ENCODE measurements at places on chromosomes 4 and X.

GRCh38 chr4:37765741-37766140, 60.7 kb upstream of the PGM2 start:
- no peak for DNase-seq

DNA sequence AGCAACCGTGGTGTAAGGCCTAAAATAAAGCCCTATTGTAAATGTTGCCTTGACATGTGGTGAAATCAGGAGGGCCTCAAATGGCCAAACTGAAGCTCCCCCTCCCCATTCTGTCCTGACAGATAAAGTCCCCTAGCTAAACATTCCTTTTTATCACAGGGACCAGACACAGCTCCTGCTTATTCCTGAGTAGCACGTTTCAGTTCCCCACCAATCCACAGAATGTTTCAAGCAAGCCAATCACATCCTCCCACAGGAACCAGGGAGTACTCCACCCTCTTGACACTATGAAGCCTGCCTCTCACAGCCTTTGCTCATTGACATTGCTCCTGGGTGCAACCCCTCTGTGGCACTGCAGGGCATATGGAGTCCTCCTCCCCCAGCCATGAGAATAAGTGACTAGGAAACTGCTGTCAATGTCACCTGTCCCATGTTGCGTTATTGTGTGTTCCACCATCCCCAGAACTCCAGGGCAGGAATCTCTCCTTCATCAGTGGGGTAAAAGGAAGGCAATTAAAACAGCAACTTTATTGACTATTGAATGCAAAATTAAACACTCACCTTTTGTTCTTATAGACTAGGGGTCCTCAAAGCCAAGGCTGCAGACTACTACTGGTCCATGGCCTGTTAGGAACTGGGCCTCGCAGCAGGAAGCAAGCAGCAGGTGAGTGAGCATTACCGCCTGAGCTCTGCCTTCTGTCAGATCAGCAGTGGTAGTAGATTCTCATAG, 128.1 kb downstream of the COL25A1 start:
- no peak for DNase-seq

GRCh38 chr4:113815826-113816225, 54.3 kb upstream of the CAMK2D start:
- no peak for DNase-seq

GRCh38 chr4:126799971-126800574, 832.7 kb upstream of the INTU start:
- no peak for DNase-seq

- DNase-seq, result no peak
Observed at GRCh38 chrX:18707426-18708049, at the start of gene PPEF1. TSS of gene PPEF1 (plus strand) at chrX:18707645. CDS start at chrX:18707781, 136 bp downstream.

GRCh38 chrX:40099055-40099958, 1.5 kb upstream of the BCOR start:
- peak; percentile 52 for DNase-seq

DNA sequence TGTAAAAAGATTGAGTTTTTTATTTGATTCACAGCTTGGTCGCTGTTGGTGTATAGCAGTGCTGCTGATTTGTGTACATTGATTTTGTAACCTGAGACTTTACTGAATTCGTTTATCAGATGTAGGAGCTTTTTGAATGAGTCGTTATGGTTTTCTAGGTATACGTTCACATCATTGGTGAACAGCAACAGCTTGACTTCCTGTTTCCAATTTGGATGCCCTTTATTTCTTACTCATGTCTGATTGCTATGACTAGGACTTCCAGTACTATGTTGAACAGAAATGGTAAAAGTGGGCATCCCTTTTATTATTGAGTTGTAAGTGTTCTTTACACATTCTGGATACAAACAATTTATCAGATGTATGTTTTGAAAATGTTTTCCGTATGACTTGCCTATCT, 76.0 kb downstream of the ADGRG4 start:
- no peak for DNase-seq

DNA sequence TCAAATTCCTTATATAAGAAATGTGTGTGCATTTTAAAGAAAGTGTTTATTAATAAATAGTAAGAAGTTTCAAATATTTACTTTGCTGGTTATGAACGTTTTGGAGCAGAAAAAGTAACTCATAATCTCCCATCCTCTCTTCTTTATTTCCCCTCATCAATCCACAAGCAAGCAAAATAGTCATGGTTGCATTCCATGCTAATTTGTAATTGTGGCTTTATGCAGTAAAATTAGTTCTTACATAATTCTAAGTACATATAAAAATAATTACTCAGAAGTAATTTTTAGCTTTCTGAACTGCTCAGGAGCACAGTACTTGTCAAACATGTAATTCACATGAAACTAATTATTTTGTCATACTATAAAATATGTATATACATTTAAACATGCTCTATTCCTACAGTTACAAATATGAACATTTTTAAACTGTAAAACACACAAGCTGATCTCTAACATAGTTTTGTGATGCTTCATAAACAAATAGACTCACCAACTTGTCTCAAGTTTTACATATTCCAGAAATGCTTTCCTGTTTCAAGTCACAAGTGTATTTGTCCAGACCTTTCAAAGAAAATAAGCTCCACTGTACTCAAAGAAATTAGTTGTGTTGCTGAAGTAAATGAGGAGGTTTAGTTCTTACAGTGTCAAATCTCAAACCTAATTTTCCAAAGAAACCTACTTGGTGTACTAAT, 218.9 kb downstream of the PABPC4L start:
- DNase-seq, result no peak

- no peak for DNase-seq
Observed at GRCh38 chrX:55818673-55819375, 101.3 kb downstream of the RRAGB start.

DNA sequence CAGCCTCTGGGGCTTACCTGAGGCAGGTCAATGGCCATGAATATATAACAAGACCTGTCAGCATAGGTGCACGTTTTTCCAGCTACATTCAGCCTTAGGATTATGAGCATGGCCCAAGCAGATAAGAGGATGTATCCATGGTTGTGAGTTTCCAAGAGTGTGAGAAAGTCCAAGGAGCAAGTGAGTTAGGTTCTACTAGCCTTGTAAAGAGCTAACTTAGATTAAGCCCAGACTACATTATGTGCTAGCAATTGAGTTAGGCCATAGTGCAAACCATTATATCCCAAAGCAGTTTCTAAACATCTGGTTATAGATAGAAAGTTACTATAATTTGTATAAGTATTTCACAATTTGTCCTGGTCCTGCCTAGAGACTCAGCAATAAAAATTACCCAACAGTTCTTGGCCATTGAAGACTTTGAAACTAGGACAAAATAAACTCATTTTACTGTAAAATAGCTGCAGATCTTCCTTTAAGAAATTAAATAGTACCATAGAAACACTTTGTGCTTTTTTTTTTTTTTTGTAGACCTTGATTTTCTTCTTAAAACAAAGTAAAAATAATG, 312.0 kb downstream of the CAMK2D start:
- DNase-seq, result no peak

- DNase-seq, result no peak
Observed at GRCh38 chr4:114312338-114312737, 286.3 kb upstream of the UGT8 start.

- no peak for DNase-seq
Observed at GRCh38 chrX:70429759-70430158, 6.6 kb downstream of the GDPD2 start.

DNA sequence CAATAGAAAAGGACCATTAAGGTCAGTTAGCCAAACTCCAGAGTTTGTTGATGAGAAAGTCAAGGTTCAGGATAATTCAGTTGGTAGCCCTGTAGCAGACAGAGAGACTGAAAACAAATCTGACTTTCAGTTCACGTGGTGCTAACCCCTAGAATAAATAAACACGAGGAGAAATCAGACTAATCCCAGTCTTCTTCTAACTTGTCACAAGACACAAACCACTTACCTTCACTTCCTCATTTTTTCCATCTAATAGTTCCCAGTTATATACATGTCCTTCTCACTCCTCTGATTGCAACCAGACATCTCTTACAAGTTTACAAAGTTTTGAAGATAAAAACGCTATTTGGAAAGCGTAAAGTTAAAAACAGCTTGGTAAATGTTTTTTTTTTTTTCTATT, 7.7 kb downstream of the TLR7 start:
- no peak for DNase-seq

DNA sequence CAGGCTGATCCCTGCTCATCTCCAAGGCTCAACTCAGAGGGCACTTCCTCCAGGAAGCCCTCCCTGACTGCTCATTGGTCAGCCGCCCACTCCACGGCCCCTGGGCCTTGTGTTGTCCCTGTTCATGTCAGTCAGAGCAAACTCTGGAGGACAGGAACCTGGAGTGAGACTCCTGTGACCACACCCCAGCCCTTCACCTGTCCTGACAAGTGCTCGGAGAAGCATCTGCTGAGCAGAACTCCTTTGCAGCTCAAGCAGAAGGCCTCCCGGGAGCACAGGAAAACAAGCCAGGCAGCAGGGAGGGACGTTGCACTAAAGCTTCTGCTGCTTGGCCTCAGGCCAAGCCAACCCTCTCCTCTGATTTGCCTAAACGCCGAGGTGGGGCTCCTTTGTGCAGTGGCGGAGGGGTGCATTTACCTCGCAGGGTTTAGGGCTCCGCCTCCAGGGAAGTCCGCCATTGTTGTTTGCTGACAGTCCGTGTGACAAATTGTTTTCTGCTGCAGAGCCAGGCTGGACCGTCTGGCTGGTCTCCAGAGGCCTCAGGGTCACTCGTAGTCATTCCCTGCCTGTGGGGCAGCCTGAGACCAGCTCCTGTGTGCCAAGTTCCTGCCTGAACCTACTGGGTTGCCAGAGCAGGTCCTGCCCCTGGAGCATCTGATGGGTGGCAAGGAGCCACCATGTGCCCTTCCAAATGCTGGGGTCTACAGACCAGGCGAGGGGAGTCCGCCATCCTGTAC, 61.8 kb downstream of the C4orf50 start:
- DNase-seq, result no peak

- no peak for DNase-seq
Observed at GRCh38 chrX:122501652-122502051, 682.4 kb upstream of the GRIA3 start.

- DNase-seq, result no peak
Observed at GRCh38 chrX:17826609-17827496, 34.2 kb downstream of the RAI2 start.

DNA sequence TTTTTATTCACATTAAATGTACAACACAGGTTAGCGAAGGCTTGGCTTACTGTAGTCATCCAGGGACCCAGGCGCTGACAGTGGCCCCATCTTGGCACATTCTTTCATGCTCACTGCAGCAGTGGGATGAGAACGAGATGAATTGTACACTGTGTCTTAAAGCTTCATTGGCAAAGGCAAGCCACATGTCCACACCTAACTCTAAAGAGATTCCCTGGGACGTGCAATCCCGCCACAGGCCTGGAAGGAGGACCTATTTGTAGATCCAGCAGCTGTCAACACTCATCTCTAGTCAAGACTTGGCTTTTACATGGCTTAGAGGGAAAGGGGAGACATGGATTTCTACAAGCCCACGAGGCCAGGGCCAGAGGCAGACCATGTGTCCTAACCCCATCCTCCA, 16.1 kb upstream of the CXCR3 start:
- no peak for DNase-seq

Data from activated CD4-positive, alpha-beta T cell treated with anti-CD3 and anti-CD28 coated beads, Interleukin-2, amount 50 U/mL, for 4 hours (primary cell).